NCI-H2081 treated with DMSO at 0.1 percent for 48 hours (cell line): ENCODE measurements at places on chromosomes 16 and 17.

GRCh38 chr16:78192734-78193488 lies 93.5 kb downstream of the WWOX start:
- no peak for DNase-seq

GRCh38 chr17:47177261-47177660 lies 11.8 kb downstream of the CDC27 start:
- no peak for DNase-seq

GRCh38 chr16:86343027-86343795 lies 167.1 kb upstream of the FOXF1 start:
- no peak for DNase-seq

DNA sequence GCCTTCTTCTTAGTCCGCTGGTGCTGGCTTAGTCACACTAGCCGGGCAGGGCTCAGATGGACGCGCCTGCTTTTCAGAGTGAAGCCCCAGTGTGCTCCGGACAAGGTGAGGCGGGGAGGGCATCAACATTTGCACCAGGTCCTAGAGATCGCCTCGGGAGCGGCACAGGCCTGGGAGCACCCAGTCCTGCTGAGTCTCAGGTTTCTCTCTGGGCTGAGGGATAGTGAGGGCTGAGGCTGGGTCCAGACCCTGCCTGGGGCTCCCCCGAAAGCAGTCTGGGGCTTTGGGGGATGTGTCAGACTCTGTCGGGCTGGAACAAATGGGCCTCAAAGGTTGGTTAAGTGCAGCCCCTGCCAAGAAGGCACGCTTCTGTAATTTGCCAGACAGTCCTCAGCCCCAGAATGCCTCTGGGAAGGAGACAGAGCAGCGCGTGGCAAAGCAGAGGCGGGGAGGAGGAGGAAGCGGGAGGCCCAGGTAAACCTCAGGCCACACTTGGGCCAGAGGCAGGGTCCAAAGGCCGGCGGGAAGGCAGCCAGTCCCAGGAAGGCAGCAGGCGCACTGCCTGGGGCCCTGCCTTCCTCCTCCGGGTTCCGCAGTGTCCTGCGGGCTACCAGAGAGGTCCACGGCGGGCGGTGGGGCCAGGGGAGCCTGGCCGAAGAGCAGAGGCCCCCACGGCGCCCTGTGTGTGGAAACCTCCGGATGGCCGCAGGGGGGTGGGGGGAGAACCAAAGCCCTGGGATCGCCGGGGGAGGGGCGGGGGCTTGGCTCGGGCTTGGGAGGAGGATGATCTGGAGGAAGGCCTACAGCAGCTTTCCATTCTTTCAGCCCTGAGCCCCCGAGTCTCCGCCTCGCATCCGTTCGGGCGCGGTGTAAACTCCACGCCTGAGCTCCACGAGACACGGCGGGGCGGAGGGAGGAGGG lies 39.5 kb upstream of the ATP2A3 start:
- no peak for DNase-seq

DNA sequence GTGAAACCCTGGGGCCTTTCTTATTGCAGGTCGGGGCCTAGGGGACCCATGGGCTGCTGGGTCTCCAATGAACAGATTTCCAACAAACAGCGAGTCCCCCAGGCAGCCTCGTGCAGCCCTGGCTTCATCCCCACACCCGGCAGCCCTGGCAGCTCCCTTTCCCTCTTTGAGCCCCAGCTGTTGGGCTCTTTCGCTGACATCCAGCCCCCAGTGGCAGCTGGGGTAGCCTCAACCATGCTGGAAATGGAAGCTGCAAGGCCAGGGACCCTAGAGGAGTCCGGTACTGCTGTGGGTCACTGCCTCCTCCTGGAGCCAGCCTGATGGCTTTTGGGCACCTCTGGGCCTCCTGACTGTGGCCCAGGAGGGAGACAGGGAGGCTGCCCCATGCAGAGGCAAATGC lies 5.9 kb downstream of the RPUSD1 start:
- no peak for DNase-seq

DNA sequence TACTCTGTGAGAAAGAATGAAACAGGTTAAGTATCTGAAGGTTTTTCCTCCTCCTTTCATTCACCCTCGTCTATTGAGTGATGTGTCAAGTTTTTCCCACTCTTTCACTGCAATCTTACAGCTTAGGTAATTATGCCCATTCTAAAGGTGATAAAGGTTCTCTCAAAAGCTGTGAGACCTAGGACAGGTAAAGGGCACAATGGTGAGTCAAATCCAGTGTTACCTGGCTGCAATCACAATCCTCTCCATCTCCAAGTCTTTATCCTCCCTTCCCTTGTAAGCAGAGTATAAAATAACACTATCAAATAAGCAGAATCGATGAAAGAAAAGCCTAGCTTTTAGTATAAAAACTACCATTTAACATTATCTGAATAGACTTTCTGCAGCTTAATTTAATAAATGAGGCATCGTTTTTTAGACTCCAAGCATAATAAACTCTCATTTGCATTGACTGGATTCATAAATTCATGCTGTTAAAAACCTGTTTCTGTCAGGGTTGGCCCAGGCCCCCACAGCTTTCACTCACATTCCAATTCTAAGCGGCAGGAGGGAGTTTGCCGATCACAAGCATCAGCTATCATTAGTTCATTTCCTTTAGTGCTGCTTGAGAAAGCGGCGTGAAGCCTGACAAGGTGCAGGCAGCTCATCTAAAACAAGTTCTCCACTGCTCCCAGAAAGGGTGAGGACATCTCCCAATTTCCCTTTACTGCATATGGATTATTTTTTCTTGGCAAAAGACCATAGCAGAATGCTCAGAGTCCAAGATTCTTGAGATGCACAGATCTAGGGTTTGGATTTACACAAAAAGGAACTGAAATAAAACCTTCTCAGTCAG lies 67.8 kb downstream of the CDH8 start:
- DNase-seq = no peak

- no peak for DNase-seq
Measured at GRCh38 chr17:31533546-31534155, 142.2 kb downstream of the RAB11FIP4 start.

DNA sequence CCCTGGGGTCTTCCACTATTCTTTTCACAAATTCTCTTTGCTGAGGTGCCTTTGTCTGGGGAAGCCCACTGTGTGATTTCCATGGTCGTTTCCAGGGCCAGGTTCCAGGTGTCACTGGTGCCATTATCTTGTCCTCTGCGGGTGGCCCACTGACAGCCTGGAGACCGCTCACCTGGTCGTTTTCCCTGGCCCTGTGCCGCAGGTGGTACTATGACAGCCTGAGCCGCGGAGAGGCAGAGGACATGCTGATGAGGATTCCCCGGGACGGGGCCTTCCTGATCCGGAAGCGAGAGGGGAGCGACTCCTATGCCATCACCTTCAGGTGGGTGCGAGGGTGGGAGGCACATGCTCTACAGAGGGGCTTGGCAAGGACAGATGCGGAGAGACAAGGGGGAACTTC lies 98.9 kb downstream of the SDR42E1 start:
- no peak for DNase-seq

DNA sequence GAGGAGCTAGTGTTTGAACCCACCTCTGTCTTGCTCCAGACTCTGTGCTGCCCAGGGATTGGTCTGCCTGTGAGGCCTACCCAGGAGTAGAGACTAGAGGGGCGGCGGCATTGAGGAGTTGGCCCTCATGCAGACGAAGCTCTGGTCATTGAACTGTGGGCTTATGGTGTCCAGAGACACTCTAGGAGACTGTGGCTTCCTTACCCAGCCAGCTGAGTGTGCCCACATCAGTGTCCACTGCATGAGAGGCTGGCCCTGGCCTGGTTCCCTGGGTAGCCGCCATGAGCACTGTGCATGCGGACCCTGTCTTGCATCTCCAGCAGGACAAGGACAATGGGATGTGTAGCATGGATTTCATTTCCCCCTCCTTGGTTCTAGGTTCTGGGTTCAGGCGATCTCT lies 14.0 kb downstream of the SGSM2 start:
- DNase-seq = no peak

GRCh38 chr17:9798008-9798407 lies 6.6 kb upstream of the DHRS7C start:
- DNase-seq = no peak

DNA sequence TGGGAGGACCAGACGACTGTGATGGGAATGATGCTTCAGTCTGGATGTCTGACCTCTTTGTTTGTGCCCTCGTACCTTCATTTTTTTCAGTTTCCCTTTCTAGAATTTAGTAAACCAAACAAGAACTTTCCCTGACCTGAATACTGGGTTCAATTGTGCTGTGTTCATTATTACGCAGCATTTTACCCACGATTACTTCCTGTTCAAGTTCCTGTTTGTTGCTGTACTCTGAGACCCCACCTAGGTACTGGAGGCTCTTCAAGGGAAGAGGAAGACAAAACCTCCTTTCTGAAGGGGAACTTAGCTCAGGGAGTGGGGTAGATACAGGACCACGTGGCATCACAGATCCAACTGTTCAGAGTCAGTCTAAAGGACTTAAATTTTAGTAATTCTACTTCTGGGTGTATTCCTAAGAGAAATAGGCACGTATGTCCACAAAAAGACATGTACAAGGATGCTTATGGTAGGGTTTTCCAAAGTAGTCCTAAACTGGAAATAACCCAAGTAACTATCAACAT lies 9.2 kb upstream of the PRKCB start:
- no peak for DNase-seq

GRCh38 chr16:7716660-7717550 lies 384.3 kb downstream of the RBFOX1 start:
- DNase-seq = no peak

DNA sequence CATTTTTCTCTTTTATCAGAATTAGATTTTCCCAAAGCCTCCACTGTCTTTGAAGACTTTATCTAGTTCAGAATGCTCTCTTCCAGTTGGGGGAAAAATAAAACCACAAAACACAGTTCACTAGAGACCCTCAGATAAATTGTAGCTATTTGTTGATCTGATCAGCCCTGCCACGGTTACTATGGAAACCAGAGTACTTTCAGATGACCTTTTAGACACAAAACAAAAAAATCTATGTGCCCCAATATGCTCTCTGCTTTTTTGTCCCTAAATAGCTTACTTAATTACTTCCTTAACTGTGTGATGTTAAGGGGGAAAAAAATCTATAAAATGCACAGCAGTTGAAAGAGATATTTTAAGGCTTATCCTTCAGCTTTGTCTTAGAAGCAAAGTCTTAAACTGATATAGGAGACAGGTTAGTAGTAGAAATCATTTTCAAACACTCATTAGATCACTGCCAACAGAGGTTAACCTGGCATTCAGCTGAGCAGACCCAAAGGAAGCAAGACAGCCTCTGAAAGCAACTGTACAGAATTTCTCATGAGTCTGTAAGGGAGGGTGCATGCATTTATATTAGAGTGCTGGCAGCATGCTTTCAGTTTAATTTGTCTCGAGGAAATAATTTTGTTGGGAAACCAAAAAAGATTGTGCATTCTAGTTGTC lies 129.9 kb upstream of the CACNG5 start:
- no peak for DNase-seq

DNA sequence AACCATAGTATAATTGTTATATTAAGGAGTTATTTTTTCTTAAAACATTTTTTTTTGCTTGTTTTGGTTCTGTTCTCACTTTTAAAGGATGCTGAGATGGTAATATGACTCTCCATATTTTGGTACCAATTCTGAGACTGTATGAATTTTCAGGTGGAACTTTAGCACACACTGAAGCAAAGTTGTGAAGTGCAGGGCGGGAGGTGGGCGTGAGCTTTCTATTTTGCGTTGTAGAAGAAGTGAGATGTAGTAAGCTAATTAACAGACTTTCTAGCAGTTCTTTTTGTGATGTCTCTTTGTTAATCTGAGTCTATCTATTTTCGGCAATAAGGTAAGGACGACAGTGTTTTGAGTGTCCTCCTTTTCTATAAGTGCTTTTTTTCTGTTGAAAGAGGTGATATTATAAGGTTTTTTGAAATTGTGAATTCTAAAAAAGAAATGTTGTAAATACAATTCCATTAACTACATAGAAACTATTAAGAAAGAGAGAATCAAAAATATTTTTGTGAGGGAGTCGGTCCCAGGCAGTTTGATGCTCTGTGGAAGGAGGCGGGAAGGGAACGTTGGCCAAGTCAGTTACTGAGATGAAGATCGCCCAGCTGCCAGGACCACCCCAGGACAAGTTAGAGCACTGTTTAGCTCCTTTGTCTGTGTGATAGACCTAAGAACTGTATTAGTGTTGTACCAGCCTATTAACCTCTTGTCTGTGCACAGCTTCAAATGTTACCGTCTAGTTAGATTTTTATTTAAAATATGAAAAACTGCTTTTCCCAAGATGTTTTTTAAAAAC lies 65.0 kb downstream of the CCDC182 start:
- no peak for DNase-seq

GRCh38 chr17:29042679-29043538 lies at the start of gene PIPOX:
TSS of gene PIPOX (plus strand) at chr17:29043141. CDS start at chr17:29043226, 85 bp downstream.
- DNase-seq = peak; percentile 61

DNA sequence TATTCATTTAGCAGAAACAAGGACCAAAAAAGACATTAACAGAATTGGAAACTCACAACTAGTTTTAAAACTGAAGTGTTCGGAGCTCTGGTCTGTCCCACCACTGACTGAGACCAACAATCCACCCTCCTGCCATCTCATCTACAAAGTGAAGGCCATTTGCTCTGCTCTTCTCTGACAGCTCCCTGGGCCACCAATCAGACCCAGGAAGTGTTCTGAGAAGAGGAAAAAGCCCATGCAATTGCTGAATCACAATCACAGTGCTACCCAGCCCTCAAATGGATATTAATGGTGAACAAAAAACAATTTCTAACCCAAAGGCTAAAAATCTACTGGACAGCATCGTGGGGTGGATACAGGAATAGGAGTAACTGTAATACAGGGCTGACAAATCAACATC lies 2.1 kb downstream of the RPL23 start:
- no peak for DNase-seq

- DNase-seq = no peak
Measured at GRCh38 chr16:55810451-55810961, 22.4 kb downstream of the CES1 start.

DNA sequence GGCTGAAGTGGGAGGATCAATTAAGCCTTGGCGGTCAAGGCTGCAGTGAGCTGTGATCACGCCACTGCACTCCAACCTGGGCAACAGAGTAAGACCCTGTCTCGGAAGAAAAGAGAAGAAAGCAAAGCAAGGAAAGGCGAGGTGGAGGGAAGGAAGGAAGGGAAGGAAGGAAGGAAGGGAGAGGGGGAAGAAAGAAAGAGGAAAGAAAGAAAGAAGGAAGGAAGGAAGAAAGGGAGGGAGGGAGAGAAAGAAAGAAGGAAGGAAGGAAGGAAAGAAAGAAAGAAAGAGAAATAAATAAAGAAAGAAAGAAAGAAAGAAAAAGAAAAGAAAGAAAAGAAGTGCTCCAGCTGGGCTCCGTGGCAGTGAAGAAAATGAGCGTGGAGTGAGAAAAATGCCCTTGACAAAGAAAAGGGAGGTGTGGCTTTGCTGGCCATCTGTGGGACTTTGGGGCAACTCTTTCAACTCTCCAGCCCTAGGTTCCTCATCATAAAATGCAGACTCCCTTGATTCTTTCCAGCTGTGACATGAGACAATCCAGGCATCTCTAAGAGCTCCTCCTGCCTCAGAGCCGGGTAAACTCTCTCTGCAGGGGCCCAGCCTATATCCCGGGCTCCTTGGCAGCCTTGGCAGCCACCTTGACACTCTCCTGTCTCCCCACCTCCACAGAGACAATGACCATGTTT lies 2.4 kb downstream of the GSDMA start:
- no peak for DNase-seq
